Omental fat pad (tissue), 4 donors: ENCODE measurements at places on chromosomes 4 and X. TPM values are rescaled to one million over a fixed set of nuclear protein-coding genes. Genes with fewer than 3 reads are reported as not detected.

- no peak for DNase-seq
These were observed 710.0 kb downstream of the IL1RAPL1 start for GRCh38 chrX:29297171-29297800.

- no peak for DNase-seq
These were observed 36.2 kb downstream of the NHS start for GRCh38 chrX:17411205-17411604.

DNA sequence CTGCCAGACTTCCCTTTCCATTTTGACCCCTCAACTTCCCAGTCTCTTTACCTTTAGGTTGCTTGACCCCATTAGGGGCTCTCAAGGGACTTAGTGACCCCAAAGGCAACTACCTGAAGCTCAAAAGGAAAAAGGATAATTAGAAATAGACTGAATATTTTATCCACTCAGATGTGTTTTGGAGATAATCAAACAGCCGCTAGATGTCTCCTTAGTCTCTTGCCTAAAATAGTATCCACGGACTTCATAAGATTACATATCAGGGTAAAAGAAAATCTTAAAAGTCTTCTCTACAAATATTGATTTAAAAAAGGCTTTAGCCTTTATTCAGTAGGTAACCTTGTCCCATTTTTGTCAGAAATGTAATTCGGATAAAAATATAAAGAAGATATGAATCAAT, 21.0 kb upstream of the RHOXF2 start:
- DNase-seq, result no peak

DNA sequence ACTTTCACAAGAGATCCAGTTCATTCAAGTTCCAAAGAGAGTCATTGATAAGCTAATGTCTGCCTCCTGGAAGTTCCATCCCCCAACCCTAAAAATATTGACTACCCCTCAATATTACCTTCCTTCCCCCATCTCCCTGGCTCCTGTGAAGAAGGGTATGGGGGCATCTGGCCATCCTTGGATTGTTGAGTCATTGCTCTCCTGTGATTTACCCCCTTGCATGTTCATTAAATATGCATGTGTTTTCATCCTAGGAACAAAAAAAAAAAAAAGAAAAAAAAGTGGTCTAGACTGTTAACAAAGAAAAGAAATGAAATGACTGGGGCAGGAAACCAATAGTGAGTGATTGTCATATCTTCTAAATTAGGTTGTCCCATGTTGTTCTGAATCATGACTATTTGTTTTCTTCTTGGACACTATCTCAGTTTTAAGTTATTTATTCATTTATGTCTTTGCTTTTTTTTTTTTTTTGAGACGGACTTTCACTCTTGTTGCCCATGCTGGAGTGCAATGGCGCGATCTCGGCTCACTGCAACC, 51.9 kb upstream of the HUWE1 start:
- DNase-seq, result no peak

GRCh38 chrX:47316276-47317025, 53.9 kb upstream of the ZNF157 start:
- DNase-seq, result no peak

DNA sequence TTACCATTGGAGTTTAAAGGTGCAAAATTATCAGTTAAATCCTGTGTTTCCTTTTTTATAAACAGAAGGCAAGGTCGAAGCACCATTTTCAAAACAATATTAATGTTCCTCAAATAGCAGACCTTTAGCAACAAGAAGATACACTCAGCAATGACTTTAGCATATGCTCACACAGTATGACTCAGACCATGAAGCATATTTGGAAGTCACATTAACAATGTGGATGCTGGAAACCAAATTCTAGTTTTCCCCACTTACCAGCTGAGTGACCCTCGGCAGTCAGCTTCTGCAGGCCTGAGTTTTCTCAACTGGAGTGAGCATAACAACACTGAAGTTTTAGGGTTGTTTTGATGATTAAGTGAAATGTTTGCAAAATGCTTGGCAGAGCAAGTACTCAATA, 130.5 kb downstream of the ANK2 start:
- no peak for DNase-seq

Gene TCEAL2
- 1.6 TPM for total RNA-seq
